Neural progenitor cell (in vitro differentiated cells): ENCODE measurements at places on chromosomes 7 and 10.

- no peak for DNase-seq
These were observed 48.1 kb downstream of the FAM13C start for GRCh38 chr10:59314268-59314667.

- DNase-seq, result no peak
These were observed 158.0 kb downstream of the CREB5 start for GRCh38 chr7:28570113-28570969.

DNA sequence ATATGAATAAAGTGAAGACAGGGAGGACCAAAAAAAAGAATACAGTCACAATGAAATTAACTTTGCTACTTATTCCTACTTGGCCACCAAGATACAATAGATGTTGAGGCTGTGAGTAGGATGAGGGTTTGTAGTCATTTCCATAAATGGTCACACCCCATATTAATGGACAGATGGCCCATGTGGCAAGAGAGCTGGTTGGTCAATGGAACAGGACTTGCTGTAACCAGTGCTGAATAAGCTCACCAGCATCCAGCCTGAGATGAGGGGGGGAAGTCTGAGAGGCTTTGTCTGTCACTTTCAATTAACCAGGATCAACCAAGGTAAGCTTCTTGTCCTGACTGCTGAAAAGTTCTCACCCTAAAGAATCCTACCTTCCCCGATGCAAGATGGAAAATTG, 130.4 kb upstream of the KCNMA1 start:
- DNase-seq, result peak; percentile 21

DNA sequence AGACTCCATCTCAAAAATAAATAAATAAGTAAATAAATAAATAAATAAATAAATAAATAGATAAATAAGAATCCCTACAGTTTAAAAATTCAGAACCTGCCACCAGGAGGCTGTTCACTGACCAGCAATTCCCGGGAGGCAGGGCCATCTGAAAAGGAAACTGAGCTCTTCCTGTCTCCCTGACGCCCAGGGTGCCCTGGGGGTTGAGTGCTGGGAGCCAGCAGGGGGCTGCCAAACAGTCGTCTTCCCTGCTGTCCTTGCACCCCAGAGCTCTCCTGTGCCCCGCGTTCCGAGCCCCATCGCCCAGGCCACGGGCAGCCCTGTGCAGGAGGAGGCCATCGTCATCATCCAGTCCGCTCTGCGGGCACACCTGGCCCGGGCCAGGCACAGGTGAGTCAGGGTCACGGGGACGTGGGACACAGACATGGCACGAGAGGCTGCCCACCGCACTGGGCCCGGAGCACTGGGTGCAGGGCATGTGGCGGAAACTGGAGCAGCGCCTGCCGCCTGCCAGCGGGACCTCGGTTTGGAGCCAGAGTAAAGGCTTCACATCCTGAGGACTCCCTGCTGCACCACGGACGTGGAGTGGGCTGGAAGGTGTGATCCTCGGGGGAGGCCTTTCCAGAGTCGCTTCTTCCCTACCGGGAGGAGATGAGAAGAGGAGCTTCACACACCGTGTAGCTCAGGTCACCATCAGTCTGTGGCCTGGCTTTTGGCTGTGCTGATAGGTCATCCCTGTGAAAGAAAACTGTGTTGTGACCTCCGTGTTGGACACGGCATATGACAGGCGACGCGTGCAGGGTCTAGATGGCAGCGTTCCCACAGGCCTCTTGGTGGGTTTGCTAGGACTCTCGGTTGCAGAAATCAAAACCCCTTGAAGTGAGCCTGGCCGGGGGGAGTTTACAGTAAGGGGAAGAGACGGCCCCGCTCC, 25.9 kb upstream of the TTYH3 start:
- no peak for DNase-seq

- DNase-seq, result peak; percentile 95
These were observed at the start of gene GPR158 for GRCh38 chr10:25174461-25175230. Gene GPR158, plus strand, starts transcription at chr10:25175001. Its CDS starts 420 bp downstream, at chr10:25175421.

DNA sequence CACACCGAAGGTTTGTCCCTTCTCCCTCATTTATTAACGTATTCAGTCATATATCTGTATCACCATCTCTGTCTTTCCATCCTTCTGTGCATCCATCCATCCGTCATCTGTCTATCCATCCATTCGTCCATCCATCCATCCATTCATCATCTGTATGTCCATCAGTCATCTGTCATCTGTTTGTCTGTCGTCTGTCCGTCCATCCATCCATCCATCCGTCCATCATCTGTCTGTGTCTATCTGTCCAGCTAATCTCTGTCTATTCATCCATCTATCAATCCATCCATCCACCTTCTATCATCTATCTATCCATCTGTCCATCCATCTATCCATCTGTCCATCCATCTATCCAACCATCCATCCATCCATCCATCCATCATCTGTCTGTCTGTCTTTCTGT, 213.9 kb downstream of the TYW1 start:
- DNase-seq, result no peak

DNA sequence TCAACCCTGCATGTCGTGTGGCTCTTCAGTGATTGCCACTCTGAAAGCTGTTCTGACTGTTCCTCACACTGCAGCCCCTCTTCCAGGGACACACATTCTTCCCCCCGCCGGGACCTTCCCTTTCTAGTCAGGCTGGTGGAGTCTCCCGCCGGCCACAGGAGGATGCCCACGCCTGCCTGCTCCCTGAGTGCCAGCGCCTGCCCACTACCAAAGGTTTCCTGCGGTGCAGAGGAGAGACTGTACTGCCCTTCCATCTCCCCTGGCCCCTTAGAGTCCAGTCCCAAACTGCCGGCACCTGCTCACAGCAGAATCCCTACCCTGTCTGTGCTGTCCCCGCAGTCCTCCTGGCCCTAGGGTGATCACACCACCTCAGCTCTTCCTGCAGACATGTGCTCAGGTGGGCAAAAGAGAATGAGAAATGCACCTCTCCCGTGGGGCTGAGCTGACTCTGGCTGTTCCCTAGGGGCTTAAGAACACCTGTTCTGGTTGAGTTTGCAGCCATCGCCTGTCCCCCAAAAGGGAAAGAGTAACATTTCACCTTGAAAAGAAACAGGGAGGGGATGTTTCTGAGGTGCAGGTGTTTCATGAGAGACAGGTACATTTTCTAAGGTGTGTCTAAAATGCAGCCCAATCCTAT, 1.4 kb downstream of the PODXL start:
- DNase-seq, result peak; percentile 10

- DNase-seq, result no peak
These were observed 250.6 kb downstream of the BBS9 start for GRCh38 chr7:33379891-33380525.

DNA sequence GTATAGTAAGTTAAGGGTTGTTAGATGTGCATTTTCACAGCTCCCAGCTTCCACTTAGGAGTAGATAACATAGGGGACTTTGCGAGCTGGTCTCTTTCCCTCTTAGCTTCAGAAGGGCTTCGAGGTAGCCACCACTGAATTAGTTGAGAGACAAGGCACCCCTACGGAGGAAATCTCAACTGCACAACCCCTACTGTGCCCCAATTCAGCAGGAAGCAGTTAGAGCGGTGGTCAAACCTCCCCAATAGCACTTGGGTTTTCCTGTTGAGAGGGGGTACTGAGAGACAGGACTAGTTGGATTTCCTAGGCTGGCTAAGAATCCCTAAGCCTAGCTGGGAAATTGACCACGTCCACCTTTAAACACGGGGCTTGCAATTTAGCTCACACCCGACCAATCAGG, 1.1 kb upstream of the HERPUD2 start:
- no peak for DNase-seq

- no peak for DNase-seq
These were observed 62.8 kb downstream of the PKD1L1 start for GRCh38 chr7:47885309-47885986.

- no peak for DNase-seq
These were observed 153.9 kb downstream of the CDH23 start for GRCh38 chr10:71550628-71551027.

DNA sequence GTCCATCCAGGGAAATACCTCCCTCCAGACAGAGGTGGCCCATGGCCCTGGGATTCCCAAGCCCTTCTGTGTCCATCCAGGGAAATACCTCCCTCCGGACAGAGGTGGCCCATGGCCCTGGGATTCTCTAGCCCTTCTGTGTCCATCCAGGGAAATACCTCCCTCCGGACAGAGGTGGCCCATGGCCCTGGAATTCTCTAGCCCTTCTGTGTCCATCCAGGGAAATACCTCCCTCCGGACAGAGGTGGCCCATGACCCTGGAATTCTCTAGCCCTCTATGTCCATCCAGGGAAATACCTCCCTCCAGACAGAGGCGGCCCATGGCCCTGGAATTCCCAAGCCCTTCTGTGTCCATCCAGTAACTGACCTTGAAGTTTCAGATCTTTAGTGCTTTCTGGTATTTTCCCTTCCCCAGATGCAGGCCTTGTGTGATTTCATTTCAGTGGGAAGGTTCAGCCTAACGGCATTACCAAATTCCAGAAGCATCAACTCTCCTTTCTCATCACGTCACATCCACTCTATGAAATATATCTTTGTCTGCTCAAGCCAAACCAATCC, 28.8 kb upstream of the DIP2C start:
- no peak for DNase-seq

DNA sequence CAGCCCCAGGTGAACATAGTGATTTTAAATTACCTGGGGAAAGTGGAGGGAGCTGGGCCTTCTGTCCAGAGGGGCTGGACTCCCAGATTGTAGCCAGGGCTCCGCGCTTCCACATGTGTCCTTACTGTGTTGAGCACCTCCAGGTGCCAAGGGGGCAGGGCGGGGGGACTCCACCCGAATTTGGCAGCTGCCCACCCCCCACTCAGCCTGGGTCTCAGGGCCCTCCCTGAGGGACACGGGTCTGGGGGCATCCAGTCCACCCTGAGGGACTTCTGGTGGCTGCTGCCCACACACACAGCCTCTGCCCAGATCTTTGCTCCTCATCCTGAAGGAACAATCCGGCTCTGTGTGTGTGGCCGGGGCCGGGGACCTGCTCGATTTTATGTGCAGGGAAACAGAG, 28.2 kb upstream of the ADGRA1 start:
- no peak for DNase-seq

DNA sequence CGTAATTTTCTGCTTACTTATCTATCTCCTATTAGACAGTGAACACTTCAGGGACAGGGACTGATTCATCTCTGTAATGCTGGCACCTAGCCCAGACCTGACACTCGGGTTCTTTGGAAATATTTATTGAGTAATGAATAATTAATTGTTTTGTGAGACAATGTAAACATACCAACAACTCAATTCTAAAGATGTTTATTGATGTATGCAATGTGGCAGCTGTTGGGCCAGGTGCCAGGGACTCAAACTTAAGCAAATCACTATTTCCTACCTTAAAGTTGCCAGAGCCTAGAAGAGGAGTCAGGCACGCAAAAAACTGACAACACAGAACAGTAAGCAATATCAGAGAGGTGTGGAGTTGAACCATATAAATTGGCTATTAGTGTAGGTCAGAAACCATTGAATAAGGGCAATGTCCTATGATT, 63.6 kb upstream of the BMPER start:
- no peak for DNase-seq

DNA sequence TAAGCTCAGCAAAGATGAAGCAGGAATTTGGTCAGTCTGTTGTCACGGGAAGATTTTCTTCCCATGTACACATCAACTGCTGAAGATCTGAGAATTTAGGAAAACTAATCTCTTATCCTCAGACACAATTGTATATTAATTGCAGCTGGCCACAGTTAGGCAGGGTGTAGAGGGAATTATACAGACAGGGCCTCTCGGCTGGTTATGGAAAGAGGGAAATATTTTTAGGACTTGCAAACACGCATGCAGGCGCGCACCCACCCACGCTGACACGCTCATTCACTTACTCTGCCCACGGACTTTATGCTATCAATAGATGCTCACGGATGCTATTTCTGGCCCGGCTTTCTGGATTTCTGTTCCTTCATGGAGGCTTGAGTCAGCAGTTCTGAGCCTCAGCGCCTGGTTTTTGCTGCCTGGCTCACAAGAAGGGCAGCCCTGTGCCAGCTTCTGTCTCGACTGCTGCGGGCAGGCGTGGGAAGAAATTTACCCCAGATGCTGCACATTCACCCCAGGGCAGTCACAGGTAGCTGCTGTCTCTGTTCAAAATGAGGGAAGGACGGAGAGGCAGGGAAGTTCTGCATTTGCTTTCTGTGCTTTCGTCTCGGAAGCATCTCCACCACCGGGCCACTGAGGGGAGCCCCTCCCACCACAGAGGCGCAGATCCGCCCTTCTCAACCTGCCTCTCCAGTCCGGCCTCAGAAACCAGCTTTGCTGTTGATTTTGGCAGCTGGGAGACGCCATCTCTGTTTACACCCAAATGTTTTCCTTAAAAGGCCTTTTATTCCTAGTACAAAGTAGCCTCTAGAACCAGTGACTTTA, 116.3 kb upstream of the BTBD16 start:
- peak; percentile 66 for DNase-seq

- DNase-seq, result no peak
These were observed 35.0 kb upstream of the DGKI start for GRCh38 chr7:137881607-137882260.

GRCh38 chr10:51507476-51507875, 191.9 kb downstream of the CSTF2T start:
- no peak for DNase-seq

- DNase-seq, result no peak
These were observed 198.6 kb upstream of the LYZL2 start for GRCh38 chr10:30828164-30828563.

- peak; percentile 98 for DNase-seq
These were observed 702 bp upstream of the KAZALD1 start for GRCh38 chr10:101060951-101061623.

DNA sequence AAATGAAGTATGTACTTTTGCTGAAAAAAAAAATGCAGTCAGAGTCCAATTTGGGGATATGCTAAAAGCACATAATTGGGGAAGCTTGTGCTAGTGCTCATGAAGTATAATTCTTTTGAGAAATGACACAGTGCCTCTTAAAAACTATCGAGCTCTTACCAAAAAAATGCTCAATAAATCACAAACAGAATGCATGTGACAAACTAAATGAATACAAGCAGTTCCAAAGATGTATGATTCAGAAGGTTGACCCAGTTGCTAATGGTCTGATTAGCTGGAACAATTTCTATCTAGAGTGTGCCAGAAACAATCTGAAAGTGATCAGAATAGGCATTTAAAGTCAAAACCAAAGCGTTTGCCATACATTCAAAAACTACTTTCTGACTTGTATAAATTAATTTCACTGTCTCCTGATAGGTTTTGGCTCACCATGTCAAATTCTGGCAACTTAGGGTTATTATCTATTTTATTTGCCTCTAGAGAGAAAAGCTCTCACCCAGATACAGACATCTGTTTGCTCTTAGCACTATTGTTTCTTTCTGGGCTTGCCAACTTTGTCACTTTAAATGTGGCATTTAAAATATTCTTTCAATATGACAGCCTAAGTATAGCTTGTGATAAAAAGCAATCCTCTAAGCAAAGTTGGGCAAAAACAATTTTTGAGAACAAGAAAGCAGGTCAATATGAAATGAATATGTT, 114.7 kb upstream of the AHR start:
- no peak for DNase-seq
